ENCODE measurements at places on chromosomes 16 and 17.

- no peak for DNase-seq
Observed at GRCh38 chr16:65476448-65476955, 354.6 kb upstream of the CDH11 start.

- no peak for DNase-seq
Observed at GRCh38 chr17:76515274-76515949, 14.2 kb upstream of the RHBDF2 start.

DNA sequence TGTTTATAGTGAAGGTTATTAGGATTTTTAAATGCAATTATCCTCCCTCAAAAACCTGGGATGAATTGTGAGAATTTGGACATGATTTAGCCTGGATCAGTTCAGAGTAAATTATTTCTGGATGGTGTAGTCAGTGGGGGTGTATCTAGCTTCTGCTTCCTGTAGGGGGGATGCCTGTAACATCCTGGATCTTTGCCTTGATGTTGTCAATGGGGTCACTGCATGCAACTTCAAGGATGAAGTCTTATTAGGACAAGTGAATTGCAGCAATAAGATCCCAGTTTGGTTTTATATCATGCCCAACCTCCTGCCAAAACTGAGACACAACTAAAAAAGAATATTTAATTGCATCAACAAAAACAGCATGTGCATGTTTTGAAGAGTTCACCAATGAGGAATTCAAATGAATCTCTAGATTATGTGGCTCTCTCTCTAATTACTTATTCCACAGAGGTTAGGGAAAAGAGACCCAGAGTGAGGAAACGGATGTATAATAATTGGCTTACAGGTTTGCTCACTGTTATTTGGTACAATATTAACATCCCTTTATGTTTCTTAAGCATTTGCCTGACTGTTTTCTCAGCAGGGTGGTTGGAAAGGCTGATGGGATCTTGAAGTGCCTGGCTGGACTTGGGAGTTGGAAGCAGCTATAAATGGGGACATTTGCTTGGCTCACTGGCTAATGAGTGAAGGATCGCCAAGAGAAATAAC, 159.8 kb downstream of the HS3ST3B1 start:
- DNase-seq, result no peak

DNA sequence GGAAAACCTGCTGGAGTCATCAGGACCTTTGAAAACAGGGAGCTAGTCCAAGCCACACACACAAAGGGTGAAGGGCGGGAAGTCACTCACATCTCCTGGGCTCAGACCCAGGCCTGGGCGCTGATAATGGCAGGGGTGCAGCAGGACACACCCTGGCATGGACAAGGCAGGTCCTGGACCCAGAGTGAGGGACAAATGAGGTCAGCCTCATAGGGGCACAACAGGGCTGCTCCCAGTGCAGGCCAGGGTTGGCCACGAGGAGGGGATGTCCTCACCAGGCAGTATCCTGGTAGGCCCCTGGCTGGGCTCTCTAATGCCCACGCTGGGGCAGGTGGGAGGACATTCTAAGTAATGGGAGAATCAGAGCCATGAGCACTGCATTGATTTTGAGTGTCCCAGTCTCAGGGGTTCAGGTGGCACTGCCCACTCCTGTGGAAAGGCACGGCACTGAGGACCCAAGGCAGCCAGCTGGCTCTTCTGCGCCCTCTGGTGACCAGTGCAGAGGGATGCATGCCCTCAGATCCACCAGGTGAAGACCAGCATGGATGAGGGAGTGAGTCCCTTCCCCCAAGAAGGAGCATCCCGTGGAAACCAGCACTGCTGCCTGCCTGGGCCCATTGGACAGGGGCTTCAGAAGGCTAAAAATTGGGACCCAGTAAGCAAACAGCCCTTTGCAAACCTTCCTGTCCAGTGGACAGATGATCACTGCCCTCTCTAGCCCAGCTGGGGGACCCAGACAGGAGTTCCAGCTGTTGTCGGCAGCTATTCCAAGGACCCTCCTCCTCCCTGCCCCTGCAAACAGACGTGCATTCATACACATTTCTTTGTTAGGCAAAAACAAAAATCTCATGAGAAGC, 23.4 kb upstream of the SREBF1 start:
- peak; percentile 73 for DNase-seq

- no peak for DNase-seq
Observed at GRCh38 chr17:77433385-77434135, 292.8 kb downstream of the SEC14L1 start.

- no peak for DNase-seq
Observed at GRCh38 chr17:34259146-34259545, 4.1 kb downstream of the CCL2 start.

GRCh38 chr17:60435244-60436167, 13.2 kb downstream of the CHCT1 start:
- peak; percentile 81 for DNase-seq

- DNase-seq, result no peak
Observed at GRCh38 chr17:79290726-79291125, 216.1 kb downstream of the ENGASE start.

DNA sequence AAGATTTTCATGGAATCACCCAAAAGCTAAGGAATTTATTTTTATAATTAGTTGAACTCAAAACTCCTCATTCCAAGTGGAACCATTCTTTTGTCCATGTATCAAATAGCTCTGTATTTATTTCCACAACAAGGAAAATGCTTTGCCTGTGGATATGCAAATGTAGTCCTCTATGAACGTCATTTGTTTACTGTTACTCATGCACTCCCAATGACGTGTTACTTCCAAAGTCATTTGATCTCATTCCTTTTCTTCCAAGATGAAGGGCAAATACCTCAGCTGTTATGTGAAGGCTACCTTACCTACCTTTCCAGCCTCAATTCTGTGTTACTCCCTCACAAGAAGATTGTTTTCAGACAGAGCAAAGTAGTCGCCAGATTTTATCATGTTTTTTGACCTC, 83.7 kb downstream of the ITFG1 start:
- peak; percentile 48 for DNase-seq

DNA sequence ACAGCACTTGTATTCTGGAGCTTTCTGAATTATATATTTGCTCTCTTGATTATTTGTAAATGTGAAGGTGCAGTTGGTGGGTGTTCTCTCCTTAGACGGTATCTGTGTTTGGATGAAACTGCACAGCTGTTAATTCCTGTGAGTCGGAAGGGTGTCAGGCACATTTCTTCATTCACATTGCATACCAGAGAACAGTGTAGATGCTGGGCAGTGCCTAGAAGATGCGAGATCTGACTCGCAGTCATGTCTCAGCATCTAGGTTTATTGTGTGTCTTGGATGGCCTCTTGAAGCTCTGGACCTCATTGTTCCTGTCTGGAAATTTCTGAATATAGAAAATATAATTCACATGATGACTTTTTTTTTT, 61.2 kb downstream of the CLEC16A start:
- DNase-seq, result no peak

DNA sequence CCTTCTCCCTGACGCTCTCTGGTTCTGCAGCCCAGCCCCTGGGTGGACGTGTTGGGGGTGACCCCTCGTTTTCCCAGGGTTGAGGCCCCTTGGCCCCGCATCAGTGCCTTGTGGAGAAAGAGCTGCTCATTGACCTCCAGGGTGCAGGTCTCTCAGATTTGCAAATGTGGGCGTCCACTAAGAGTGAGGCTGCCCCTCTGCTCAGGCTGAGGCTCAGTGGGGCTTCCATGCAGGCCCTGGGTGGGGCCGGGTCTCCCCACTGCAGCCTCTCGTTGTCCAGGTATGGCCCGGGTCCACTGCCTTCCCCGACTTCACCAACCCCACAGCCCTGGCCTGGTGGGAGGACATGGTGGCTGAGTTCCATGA, 9.0 kb downstream of the GAA start:
- no peak for DNase-seq

GRCh38 chr16:55835581-55835980, 2.7 kb upstream of the CES1 start:
- no peak for DNase-seq

- no peak for DNase-seq
Observed at GRCh38 chr16:57667048-57667525, 1.0 kb upstream of the ADGRG3 start.

GRCh38 chr17:27326585-27326984, 32.7 kb downstream of the WSB1 start:
- no peak for DNase-seq

- DNase-seq, result no peak
Observed at GRCh38 chr17:8951206-8951605, 14.3 kb downstream of the PIK3R5 start.

DNA sequence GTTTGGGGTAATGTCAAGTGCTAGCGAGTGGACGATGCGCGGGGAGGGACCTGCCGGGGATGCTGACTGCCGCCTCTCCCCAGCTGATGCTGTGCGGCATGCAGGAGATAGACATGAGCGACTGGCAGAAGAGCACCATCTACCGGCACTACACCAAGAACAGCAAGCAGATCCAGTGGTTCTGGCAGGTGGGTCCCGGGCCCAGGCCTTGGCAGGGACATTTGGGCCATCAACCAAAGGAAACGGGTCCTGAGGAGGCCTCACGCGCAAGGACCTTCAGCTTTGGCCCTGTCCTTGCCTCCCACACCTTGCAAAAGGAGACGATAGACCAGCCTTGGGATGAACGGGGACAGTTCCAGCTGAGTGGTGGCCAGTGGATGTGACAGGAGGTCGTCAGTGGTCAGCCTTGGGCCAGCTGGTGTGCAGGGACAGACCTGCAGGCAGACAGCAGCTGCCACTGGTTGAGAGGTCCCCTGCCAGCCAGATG, 13.6 kb upstream of the CLEC18A start:
- peak; percentile 19 for DNase-seq

- DNase-seq, result no peak
Observed at GRCh38 chr17:82854226-82854625, 14.4 kb upstream of the ZNF750 start.

GRCh38 chr17:72922219-72922618, 170.3 kb downstream of the SLC39A11 start:
- DNase-seq, result peak; percentile 25

DNA sequence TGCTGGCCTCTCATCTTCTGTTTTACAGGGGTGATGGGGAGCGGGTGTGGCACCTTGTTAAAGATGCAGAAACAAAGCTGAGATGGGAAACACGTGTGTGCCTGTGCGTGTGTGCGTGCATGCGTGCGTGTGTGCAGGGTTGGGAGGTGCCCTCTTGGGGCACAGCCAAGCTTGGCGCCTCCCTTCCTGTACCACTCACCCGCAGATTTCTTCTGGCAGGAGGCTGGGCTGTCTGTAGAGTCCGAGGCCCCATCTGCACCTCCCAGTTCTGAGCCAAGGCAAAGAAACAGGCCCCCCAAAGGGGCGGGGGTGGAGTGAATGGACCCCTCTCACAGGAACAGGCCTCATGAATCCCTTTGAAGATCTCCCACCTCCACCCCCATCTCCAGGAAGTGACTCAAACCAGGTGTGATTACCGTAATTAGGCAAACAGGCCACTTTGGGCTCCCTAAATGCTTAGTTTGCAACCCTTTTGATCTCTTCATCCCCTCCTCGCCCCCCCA, 20.9 kb downstream of the TNS4 start:
- DNase-seq, result peak; percentile 16

- DNase-seq, result no peak
Observed at GRCh38 chr16:50038756-50039529, 13.9 kb downstream of the CNEP1R1 start.

DNA sequence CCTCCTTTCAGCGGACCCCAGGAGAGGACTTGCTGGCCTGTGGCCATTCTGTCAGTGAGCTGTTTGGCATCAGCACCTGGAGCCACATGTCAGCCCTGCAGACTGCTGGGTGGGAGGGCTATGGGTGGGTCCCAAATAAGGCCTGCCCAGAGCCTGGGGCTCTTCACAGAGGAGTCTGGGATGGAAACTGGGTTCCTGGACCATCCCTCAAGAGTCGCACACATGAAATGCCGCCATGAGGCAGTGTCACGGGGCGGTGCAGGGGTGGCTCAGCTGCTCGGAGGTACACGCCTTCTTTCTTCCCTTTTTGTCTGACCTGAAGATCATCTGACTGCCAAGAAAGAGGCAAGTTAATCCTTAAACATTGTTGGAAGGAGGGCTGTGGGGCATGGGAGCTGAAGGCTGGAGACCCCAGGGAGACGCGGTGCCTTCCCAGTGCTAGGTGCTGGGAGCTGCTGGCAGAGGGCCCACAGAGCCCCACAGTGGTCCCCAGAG, 14.8 kb downstream of the MPRIP start:
- DNase-seq, result no peak

DNA sequence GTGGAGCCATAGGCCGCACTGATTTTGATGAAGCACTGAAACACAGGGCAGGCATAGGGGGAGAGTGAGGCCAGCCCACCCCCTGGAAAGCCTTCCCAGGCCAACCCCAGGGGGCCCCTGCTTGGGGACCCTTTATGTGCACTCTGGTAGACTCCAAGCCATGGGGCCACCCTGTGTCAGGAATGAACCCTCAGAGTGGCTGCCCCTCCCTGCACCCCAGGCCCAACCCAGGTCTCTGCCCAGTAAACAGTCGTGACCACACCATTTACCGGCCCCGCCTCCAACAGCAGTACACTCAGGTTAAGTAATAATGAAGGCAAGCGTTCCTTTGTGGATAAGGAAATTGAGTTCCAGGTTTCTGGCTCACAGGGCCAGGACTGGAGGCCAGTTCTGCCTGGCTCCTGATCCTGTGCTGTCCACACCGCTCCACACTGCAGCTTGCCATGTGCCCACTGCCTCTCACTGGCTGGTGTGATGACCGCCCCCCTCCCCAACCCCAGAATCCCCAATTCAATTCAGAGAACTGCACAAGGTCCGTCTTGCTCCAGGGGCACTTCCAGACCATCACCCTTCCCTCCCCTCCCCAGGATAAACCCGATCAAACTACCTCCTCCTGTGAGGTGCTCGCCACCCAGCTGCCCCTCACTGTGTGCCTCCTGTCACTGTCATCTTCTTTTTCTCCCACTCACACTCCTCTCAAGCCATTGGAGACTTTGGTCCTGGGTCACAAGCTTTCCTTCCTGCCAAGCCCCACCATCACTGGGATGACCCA, 13.6 kb downstream of the PIMREG start:
- no peak for DNase-seq

- DNase-seq, result no peak
Observed at GRCh38 chr17:8728251-8728938, 16.2 kb downstream of the CCDC42 start.

DNA sequence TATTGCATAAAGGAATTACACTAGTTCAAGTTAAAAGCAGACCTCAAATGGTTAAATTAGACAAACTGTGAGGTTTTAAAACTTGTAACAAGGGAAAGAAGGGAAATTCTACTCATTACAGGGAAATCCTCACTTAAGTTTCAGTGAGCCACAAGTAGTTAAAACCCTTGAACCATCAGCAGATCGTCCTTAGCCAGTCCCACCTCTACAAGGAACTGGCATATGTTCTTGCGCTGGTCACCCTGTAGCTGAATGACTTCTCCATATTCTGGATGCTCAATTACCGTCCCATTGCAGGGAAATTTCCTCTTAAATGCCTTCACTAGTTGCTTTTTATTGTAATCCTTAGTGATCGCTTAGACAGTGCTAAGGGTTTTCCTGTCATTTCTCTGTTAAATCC, 5.5 kb downstream of the PRSS21 start:
- no peak for DNase-seq

GRCh38 chr16:89708481-89708931, 7.0 kb upstream of the SPATA2L start:
- DNase-seq, result no peak

DNA sequence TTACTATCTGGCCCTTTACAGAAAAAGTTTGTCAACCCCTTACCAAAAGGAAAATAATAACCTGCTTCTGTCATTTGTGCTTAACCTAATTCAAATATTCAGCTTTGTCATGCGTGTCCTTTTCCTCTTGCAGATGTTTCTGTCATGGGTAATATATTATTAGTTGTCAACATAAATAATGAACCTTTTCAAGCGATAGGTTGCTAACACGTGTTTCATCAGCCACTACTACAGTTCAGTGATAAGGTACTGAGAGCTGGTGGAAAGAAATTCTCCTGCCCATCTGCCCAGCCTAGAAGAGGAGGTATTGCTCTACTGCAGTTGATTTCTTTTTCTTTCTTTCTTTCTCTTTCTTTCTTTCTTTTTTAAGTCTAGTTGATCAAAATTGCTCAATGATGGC, 12.0 kb upstream of the SRSF1 start:
- no peak for DNase-seq
